ENCODE measurements at places on chromosomes 5 and 9.

DNA sequence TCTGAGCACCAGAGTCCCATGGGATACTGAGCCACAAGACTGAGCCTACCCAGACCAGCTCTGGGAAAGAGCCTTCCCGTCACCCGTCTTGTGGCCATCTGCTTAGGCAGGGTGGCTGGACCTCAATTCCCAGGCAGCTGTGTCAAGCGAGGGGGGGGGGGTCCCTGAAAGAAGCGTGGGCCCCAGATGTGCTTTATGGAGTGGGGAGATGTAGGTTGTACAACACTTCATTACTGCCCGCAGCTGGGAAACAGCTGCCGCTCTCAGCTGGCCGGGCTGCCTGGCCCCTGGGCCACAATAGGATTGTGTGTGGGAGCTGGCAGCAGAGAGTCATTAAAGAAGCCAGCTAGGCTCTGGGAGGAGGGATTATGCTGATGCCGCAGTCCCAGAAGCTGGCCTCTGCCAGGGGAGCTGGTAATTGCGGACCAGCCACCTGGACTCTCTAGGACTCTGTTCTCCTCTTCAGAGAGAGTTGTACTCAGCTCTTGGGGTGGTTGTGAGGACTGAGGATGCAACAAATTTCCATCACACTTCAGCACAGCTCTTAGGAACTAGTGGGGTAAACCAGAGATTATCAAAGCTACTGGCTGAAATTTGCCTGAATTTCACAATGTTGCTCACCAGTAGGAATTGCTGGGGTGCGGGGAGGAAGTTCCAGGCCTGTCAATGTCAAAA, 145.4 kb downstream of the GADD45G start:
- DNase-seq = no peak

GRCh38 chr5:136114414-136115125, 18.1 kb upstream of the SMAD5 start:
- DNase-seq = no peak

DNA sequence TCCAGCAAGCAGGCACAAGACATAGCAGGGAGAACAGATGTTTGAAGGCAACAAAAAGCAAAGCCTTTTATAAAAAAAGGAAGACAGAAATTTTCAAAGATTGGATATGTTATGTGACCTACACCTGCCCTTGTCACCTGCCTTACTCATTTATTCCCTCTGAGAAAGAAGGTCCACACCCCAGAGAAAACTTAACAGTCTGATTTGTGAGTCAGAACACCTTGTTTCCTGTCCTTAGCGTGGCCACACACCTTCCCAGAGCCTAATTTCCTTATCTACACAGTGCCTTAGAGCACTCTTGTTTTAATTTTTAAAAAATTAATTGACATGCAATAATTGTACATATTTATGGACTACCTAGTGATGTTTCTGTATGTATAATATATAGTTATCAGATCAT, 419.0 kb upstream of the DAB2 start:
- DNase-seq = no peak

- DNase-seq = no peak
Observed at GRCh38 chr9:14061936-14062585, 251.9 kb downstream of the NFIB start.

DNA sequence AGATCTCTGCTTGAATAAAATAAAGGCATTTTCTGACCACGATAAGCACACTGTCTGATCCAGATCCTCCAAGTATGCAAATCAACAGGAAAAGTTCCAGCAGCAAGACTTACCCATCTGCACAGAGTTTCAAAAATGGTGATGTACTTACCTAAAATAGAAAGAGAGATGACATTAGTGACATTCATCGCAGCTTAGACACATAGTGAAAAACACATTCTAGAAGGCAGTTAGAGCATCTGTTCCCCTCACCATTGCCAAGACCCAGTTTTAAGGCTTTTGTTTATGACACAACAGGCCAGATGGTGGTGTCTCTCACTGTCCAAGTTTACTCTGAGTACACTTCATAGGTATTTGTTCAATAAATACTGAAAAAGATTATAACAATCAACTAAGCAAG, 207.7 kb downstream of the PDE4D start:
- DNase-seq = no peak
